ENCODE measurements at places on chromosomes 13 and 19.
A peak's percentile ranks its signal among the peaks of the same experiment; 100 is the strongest.

DNA sequence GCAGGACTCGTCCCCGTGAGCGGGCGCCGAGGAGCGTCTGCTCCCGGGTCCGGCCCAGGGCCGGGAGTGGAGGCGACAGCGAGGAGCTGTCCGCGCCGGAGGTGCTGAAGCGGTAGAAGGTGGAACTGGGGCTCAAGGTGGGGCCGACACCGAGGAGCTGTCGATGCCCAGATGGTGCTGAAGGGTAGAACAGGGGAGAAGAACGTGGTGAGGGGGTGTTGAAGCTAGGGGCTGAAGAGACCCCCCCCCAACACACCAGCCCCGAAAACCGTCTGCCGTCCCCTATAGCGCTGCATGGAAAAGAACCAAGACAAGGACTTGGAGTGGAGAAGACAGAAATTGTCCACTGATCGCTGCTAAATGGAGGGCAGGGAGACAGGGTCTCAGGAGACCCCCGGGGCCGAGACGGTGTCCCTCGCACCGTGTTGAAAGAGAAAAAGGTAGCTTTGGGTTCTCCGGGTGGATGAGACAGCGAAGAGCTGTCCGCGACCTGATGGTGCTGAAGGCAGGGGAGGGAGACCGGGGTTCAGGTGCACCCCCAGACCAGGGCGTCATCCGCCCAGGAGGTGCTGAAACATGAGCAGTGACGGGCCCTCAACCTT, 7.1 kb upstream of the PDE4C start:
- DNase-seq, result peak; percentile 38

DNA sequence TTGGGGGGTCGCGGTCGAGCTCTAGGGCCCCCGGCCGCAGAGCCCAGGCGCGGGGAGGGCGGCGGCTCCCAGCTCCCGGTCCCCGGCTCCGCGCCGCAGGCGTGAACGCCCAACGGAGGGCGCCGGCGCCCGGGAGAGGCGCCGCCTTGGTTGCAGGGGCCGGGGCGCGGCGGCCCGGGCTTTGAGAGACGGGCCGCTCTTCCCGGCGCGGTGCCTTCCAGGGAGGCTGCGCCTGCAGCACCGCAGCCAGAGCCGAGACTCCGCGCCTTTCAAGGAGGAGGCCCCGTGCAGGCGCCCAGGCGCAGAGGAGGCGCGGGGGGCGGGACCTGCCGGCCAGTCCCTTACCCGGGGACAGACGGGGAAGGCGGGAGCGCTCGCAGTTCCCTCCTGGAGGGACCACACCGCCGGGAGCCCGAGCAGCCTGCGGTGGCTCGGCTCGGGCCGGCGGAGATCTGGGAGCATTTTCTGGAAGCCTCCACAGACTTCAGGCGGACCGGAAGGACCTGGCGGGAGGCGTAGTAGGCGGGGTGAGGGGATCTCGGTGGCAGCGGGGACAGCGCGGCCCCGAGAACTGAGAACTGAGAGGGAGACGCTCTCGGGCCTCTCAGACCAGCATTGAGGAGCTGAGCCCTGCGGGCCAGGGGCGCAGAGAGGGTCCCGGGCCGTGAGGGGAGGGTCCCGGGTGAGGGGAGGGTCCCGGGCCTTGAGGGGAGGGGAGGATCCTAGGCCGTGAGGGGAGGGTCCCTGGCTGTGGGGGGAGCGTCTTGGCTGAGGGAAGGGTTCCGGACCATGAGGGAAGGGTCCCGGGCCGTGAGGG, 25.5 kb upstream of the MCF2L start:
- DNase-seq, result no peak

GRCh38 chr13:97875218-97875617, 78.3 kb upstream of the IPO5 start:
- DNase-seq, result no peak

GRCh38 chr13:88948501-88948900, 1277.3 kb downstream of the SLITRK5 start:
- no peak for DNase-seq

DNA sequence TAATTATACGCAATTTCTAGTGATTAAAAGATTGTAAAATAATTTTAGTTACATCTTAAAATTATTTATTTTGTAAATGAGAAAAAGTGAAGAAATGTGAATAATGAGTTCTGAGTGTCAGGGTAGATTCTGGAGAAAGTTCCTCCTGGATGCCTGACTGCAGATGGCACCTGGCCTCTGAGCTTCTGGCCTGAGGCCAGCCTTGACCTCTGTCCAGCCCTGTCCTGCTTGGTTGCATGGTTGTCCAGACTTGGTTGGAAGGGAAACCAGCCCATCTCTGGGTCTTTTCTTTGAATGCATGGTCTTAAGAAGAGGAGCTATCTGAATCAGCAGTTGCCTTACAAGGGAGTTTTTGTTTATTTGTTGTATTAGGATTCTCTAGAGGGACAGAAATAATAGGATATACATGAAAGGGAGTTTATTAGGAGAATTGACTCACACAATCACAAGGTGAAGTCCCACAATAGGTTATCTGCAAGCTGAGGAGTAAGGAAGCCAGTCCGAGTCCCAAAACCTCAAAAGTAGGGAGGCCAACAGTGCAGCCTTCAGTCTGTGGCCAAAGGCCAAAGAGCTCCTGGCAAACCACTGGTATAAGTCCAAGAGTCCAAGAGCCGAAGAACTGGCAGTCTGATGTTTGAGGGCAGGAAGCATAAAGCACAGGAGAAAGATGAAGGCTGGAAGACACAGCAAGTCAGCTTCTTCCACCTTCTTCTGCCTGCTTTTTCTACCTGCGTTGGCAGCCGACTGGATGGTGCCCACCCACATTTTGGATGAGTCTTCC, 385.8 kb downstream of the ZNF536 start:
- no peak for DNase-seq

GRCh38 chr13:100454876-100455275, 133.7 kb downstream of the GGACT start:
- DNase-seq, result no peak

- no peak for DNase-seq
Measured at GRCh38 chr13:73703606-73704005, 430.6 kb downstream of the KLF12 start.

- DNase-seq, result no peak
Measured at GRCh38 chr13:51856998-51857397, 4.8 kb upstream of the CCDC70 start.

GRCh38 chr13:73399347-73400216, 340.8 kb downstream of the KLF5 start:
- DNase-seq, result no peak

- no peak for DNase-seq
Measured at GRCh38 chr19:18062028-18062427, 24.7 kb downstream of the IL12RB1 start.

GRCh38 chr13:94657167-94657566, 55.2 kb downstream of the SOX21 start:
- DNase-seq, result no peak

GRCh38 chr19:27935669-27936068, 1277.3 kb downstream of the UQCRFS1 start:
- DNase-seq, result no peak

GRCh38 chr13:97574926-97575325, 141.0 kb downstream of the RAP2A start:
- DNase-seq, result no peak

- no peak for DNase-seq
Measured at GRCh38 chr13:79373916-79374315, 32.1 kb downstream of the RBM26 start.

- no peak for DNase-seq
Measured at GRCh38 chr19:14561847-14562351, 10.0 kb downstream of the NDUFB7 start.

DNA sequence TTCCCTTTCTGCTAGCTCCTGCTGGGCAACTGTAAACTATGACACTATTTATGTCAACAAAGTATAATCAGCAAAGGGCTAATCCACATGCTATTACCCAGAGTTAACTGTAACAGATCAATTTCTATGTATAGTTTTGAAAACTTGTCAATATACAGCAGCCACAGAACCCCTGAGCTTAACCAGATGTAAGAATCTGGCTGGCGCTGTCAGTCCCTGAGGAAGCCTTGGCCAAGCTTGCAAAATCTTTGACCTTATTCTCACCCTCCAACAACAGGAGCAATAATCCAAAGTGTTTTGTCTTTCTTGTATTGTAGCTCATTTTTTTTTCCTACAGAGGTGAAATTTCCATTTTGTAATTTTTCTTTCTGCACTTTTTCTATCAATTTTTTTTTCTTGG, 1230.1 kb upstream of the SLC10A2 start:
- DNase-seq, result no peak

- DNase-seq, result no peak
Measured at GRCh38 chr19:3467437-3468198, 12.7 kb downstream of the SMIM24 start.

GRCh38 chr19:42548552-42548951, 20.3 kb upstream of the CEACAM1 start:
- no peak for DNase-seq

- no peak for DNase-seq
Measured at GRCh38 chr13:79861731-79862130, 380.8 kb downstream of the NDFIP2 start.

- no peak for DNase-seq
Measured at GRCh38 chr13:49760558-49760957, 31.9 kb downstream of the KPNA3 start.

GRCh38 chr13:101555610-101556009, 103.1 kb downstream of the ITGBL1 start:
- DNase-seq, result no peak

DNA sequence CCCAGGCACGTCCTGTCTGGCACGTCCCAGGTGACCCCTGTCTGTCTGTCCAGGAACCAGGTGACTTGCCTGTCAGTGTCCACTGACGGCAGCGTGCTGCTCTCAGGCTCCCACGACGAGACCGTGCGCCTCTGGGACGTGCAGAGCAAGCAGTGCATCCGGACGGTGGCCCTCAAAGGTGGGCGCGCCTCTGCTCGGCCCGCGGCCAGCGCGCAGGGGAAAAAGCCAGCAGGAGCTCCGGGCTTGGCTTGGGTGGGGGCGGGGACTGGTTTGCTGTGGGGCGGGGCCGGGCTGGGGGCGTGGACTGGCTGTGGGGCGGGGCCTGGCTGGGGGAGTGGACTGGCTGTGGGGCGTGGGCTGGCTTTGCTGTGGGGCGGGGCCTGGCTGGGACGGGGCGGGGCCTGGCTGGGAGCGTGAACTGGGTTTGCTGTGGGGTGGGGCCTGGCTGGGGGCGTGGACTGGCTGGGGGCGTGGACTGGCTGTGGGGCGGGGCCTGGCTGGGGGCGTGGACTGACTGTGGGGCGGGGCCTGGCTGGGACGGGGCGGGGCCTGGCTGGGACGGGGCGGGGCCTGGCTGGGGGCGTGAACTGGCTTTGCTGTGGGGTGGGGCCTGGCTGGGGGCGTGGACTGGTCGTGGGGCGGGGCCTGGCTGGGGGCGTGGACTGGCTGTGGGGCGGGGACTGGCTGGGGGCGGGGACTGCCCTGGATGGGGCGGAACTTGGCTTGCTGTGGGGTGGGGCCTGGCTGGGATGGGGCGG, 7.2 kb downstream of the WDR18 start:
- peak; percentile 66 for DNase-seq

DNA sequence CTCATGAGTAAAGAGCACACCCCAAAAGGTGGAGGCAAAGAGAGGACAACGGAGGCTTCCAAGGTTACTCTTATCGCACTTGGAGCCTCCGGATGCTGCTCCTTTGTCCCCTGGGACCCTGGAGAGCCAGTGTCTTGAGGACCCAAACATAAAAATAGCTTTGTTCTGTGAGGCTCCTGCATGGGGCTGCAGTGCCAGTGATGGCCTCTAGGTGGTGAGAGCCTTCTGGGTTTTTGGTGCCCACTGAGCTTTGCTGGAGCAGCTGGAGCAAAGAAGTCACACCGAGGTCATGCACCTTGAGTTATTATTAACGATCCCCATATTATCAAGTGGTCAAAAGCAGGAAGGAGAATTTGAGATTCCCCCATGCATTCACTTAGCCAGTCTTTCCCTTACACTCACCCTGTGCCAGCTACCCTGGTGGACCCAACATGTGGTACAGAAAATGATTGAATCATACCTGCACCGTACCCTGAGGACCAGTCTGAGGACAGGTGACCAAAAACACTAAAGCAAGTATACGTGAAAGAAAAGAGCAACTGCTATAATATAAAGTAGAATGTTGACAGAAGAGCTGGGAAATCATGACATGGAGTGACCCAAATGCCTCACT, 41.5 kb downstream of the ZNF682 start:
- DNase-seq, result peak; percentile 48

DNA sequence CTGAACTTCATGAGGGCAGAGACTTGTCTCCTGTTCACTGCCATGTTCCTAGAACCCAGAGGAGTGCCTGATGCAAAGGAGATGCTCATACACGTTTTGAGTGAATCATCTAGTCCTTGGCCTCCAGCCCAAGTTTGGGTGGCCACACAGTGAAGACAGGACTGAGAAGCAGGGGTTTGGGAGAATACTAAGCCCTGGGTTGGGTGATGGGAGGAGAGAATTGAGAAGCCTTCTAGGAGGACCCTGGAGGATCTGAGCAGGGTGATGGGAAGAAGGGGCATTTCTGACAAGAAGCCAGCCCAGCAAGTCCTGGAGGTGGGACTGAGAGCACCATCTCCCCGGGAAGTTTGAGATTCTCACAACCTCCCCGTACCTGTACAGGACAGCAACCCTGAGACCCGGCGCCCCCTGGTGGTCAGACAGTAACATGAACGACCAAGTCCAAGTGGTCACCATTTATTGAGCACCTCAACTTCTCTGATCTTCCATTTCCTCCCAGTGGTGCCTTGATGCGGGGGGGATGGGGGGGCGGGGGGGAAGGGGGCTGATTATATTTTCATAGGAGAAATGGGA, 11.0 kb downstream of the CTU1 start:
- peak; percentile 75 for DNase-seq

GRCh38 chr13:96734499-96734898, 259.8 kb downstream of the OXGR1 start:
- DNase-seq, result no peak

GRCh38 chr13:77865622-77866021, 53.0 kb downstream of the EDNRB start:
- no peak for DNase-seq

DNA sequence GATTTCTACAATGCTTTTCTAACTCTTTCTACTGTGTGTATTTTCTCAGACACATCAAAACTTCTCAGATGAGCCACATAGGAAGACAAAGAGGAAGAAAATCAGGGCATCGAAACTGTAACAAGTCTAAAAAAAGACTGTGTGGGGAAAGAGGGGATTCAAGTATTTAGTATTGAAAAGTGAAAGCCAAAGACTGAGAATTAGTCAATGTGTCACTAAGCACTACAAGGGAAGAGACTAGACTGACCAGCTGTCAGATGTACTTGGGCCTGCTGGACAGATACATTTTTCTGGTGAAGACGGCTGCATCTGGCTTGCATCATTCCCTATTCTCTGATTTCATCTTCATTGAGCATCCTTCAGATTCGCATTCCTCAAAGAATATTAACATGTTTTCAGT, 25.4 kb downstream of the COMMD6 start:
- no peak for DNase-seq
